ENCODE measurements at places on chromosomes 1 and 21.

DNA sequence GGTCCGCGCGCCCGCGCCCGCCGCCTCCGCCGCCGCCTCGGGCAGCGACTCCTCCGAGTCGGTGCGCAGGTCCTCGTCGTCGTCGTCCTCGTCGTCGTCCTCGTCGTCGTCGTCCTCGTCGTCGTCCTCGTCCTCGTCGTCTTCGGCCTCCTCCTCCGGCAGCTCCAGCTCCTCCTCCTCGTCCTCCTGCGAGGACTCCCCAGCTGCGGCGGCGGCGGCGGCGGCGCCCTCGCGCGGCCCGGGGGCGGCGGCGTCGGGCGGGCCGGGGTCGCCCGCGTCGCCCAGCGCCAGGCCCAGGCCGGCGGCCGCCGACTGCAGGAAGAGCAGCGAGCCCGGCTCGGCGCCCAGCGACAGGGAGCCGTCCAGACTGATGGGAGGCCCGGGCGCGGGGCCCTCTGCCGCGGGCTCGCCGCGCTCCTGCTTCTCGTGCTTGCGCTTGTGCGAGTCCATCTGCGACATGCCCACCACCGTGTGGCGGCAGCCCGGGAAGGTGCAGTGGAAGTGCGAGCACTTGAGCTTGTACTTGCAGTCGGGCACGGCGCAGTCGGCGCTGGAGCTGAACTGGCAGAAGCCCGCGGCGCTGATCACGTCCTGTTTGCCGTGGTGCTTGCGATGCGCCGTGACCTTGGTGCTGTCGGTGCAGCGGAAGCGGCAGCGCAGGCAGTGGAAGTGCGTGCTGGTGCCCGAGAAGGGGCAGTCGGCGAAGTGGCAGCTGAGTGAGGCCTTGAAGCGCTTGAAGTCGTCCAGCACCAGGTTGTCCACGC is 157.3 kb downstream of the CASZ1 start:
- no peak for DNase-seq

DNA sequence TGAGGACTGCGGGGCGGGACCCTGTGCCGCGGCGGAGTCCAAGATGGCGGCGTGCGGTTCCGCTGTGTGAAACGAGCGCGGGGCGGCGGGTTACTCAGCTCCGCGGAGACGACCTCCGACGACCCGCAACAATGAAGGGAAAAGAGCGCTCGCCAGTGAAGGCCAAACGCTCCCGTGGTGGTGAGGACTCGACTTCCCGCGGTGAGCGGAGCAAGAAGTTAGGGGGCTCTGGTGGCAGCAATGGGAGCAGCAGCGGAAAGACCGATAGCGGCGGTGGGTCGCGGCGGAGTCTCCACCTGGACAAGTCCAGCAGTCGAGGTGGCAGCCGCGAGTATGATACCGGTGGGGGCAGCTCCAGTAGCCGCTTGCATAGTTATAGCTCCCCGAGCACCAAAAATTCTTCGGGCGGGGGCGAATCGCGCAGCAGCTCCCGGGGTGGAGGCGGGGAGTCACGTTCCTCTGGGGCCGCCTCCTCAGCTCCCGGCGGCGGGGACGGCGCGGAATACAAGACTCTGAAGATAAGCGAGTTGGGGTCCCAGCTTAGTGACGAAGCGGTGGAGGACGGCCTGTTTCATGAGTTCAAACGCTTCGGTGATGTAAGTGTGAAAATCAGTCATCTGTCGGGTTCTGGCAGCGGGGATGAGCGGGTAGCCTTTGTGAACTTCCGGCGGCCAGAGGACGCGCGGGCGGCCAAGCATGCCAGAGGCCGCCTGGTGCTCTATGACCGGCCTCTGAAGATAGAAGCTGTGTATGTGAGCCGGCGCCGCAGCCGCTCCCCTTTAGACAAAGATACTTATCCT is 430 bp downstream of the RBM15 start:
- no peak for DNase-seq

- DNase-seq = no peak
Measured at GRCh38 chr1:116989835-116990234, 11.7 kb upstream of the CD101 start.

- DNase-seq = no peak
Measured at GRCh38 chr21:40120940-40121575, 253.8 kb downstream of the PCP4 start.
